ENCODE measurements at places on chromosomes 1 and 21.

DNA sequence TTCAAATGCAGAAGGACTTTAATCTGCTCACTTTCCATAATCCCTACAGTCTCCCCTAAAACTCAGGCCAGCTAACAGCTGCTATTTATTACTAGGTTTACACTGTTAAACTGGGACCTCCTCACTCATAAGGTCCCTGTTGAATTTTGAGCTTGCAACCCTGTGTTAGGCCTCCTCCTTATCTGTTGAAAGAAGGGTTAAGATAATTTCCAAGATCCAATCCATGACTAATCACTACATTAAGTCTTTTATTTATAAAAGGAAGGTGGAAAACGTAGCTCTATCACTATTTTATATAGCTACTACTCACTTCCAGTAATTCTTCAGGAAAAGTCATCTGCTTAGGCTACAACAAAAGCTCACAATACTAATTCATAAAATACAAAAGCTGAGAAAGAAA, 79.5 kb downstream of the EVI5 start:
- DNase-seq = no peak

DNA sequence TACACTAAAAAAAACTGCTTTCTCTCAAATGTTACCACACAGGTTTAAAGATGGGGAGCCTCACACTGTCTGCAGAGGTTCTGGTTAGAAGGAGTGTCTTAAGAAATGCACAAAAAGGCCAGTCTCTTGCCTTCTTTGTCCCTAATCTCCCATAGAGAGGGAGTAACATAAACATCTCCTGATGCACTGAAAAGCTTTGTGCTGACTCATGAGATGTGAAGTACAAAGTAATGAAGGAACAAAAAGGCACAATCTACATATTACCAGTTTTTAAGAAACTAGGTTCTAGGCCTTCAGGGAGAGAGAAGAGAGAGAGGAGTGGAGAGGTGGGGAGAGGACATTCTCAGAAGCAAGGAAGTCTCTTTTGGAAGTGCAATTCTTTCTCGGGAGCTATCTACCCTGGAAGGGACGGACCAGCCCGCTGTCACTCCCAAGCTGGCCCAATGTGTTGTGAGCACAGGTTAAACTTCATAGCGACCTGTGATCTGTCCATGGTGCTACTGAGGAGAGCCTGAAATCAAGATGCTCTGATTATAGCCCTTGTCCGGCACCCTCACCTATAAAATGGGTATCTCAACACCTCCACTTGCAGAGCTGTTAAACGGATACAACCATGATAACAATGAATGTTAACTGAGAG, 458.1 kb downstream of the DISC1 start:
- DNase-seq = no peak

DNA sequence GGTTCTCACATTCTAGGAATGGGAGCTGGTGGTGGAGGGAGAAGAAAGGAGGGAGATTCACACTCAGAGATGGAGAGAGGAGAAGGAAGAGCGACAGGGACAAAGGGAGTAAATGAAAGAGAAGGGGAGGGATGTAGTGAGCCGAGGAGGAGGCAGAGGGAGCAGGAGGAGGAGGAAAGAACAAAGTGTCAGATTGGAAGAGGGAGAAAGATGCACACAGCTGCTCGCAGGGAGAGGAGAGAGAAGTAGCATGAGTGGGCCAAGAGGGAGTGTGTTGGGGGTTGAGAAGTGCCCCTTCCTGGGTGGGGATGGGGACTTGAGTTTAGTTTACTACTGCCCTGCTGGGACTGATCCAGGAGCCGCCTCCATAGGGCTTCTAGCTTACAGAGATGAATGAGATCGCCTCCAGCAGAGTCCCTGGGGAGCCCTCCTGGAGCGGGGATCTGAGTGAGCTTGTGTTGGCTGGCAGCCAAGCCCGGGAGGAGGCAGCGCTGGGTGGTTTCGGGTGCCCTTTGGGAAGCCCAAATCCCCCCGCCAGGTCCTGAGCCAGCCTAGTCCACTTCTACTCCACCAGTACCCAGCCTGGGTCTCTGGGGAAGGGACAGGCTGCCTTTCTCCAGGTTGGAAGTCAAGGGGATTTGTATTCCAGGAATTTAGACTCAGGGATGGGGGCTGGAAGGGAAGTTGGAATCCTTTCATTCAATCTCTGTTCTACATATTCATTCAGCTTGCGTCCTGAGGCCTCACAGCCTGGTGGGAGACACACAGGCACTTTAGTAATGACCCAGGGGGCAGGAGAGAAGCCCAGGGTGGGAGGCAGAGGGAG, 20.9 kb downstream of the PTPRU start:
- peak; percentile 26 for DNase-seq

GRCh38 chr1:52658795-52659194, 25.8 kb downstream of the SHISAL2A start:
- no peak for DNase-seq

GRCh38 chr1:101371259-101371658, 134.4 kb downstream of the S1PR1 start:
- no peak for DNase-seq

DNA sequence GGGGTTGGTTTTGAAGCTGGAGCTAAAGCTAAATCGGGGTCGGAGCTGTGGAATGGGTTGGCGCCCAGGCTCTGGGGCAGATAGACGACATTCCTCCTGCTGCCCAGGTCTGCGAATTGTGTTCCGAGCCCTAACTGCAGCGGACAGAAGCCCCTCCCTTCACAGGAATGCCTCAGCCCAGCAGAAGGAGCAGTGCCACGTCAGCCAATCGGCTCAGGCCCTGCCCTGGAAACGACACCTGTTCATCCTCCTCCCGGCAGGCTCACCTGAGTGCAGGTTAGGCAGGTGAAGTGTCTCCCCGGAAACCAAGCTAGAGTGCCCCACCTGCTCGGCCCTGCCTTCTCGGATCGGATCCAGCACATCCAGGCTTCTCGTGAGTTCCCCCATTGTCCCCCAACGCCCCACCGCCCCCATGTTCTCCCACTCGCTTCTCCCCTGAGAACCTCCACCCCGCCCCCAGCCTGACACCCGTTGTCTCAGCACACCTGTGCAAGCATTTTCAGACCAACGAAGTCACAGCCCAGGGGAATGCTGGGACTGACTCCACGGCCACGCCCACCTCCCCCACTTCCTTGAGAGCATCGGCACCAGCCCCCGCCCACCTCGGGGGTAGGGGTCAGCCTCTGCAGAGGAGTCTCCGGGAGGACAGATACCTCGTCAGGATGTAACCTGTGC, 775 bp downstream of the TMEM125 start:
- no peak for DNase-seq

- DNase-seq = no peak
These were observed 7.7 kb upstream of the CLDN8 start for GRCh38 chr21:30223596-30223995.

DNA sequence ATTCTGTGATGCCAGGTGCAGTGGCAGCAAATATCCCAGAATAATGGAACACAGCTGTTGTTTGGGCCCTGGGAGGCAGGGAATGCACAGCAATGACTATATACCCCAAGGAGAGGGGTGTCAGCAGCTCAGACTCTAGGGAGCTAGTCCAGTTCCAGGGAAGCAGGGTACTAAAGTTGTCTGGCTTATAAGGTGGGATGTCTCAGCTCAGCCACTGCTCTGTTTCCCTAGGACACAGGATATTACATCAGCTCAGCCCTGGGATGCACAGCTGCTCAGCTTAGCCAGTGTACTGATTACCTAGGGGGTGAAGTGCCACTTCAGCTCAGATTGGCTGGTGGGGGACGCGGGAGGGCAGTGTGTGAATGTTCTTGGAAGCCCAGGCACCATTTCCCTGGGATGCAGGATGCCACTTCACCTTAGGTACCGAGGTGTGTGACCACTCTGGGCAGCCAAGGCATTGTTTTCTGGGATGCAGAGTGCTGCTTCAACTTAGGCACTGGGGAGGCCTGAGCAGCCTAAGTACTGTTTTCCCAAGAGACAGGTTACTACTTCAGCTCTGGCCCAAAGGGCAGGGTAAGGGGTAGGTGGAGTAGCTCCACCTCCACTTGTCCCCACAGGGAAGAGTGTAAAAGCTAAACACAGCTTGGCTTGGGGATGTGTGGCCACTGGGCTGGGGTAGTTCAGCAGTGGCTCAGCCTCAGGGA, 59.4 kb downstream of the DIPK1A start:
- DNase-seq = no peak

DNA sequence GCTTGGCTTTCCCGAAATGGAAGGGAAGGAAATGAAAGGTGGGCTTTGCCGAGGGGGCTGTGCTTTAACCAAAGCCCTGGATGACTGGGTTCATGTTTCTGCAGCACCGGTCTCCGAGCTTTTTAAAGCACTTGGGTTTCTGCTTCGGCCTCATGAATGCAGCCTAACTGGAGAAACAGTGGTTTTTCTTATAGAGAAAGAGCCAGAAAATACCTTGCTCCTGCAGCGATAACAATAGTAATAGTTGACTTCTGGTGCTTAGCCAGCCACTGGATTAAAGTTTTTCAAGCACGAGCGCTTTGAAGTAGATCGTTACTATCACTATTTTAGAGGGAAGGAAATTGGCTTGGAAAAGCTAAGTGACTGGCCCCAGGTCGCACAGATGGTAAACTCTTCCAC, 500 bp upstream of the DOCK7 start:
- no peak for DNase-seq

DNA sequence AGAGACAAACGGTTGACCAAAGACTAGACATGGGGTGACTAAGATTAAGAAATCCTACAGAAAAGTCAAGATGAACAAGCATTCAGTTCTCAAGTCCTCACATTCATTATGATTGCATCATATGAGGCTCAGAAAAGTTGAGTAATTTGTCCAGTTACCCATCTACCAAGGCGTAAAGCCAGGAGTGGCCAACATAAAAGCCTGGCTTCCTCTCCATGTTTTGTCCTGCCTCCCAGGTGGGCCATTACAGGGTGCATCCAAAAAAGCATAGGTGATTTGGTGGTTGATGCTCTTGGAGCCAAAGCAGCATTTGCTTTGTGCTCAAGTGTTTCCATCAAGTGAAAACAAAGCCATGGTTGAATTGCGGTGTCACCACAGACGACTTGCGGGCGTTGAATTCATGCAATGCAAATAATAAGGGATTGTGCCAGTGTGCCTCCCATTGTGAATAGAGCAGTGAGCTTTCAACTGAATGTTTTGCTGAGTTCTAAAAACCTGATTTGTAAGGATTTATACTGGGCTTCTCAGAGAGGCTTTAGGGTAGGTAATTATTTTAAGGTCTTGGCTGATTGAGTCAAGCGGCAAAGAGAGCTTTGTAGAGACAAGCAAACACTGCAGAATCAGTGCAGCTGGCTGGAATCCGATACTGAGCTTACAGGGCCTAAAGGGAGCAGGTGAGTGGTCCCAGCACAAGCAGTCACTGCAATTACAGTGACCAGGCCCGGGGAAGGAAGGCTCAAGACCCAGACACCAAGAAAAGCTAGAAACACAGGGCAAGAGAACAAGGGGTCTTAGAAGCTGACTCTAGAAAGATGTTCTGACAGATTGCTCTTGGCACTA, 54.1 kb downstream of the KCNJ15 start:
- no peak for DNase-seq

DNA sequence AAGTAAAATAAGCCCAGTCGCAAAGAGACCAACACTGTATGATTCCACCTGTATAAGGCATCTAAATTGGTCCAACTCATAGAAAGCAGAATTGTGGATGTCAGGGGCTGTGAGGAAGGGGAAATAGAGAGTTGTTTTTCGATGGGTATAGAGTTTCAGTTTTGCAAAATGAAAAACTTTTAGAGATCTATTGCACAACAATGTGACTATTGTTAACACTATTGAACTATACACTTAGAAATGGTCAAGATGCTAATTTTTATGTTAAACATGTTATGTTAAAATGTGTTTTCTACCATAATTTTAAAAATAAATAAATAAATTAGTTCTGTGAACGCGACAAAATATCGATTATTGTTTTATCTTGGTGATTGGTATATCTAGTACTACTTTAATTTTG, 192.4 kb downstream of the PTGER3 start:
- no peak for DNase-seq

- DNase-seq = no peak
These were observed 3.7 kb upstream of the FGGY start for GRCh38 chr1:59293206-59293605.

- no peak for DNase-seq
These were observed 55.9 kb upstream of the SPOCD1 start for GRCh38 chr1:31871703-31872102.
